Stimulated activated CD4-positive, alpha-beta T cell treated with anti-CD3 and anti-CD28 coated beads, Interleukin-1b, Interleukin-23, amount 100 ng/mL, for 24 hours (primary cell): ENCODE measurements at places on chromosomes 5 and 9.

DNA sequence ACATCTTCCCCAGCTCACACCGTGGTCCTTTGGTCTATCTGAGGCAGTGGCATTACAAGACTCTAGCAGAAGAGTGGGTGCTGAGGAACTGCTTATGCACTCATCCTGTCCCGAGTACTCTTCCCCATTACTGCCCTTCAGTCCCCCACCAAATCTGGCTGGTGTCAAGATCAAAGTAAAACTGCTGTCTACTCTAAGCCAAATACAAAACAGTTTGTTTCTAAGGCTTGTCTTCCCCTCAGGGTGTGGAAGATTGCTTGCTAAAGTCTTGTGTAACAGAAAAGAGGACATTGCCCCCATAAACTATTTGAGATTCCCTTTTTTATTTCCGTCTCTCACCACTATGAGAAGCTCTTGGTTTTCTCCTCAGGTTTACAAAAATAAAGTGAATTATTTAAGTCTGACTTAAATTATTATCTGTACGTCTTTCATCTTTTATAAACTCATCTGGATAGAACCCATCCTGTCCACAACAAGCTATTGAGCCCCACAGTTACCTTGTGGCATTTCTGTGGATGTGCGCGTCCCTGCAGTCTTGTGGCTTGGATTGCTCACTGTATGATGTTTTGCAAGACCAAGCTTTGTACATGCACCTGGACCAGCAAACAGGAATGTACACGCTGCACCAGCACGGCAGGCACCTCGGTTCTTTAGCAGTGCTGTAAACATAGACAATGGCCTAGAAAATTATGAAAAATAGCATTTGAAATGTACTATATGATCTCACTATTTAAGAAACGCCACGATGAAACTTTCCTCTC is 61.0 kb downstream of the CYSTM1 start:
- no peak for DNase-seq

- DNase-seq, result no peak
These were observed 145.5 kb downstream of the SAXO1 start for GRCh38 chr9:18887546-18887945.

DNA sequence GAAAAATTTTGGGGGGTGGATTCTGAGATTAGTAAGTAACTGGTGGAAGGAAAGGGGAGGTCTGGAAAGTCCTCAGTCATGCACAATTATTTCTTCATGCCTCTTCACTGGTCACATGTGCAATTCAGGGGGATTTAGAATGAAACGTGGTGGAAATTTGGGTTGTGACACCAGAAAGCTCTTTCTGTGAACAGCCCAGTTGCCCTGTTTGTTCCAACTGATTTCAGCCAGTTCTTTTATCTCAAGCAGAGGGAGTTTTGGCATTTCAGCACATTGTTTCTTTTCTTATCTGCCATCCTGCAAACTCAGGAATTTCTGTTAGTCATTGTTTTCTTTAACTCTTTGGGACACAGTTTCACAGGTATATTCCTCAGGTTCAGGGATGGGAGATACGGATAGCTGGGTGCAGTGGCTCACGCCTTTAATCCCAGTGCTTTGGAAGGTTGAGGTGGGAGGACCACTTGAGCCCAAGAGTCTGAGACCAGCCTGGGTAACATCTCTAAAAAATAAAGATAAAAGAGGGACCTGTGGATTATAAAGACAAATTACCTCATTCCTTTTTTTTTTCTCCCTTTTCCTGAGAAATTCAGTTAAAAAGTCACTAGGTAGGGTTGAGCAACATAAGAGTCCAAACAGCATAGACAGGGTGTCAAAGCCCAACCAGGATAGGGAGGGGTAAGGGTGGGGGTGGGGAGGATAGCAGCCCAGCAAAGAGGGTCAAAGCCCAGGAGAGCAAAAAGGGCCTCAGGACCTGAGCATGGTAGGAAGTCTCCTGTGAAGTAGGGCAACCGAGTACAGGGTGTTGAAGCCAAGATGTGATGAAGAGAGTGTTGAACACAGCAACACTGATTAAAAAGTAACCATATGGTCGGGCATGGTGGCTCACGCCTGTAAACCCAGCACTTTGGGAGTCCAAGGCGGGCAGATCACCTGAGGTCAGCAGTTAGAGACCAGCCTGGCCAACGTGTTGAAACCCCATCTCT is 5.4 kb upstream of the B4GALT1 start:
- DNase-seq, result no peak

- peak; percentile 47 for DNase-seq
These were observed 84.0 kb downstream of the ZFAND5 start for GRCh38 chr9:72280913-72281500.

DNA sequence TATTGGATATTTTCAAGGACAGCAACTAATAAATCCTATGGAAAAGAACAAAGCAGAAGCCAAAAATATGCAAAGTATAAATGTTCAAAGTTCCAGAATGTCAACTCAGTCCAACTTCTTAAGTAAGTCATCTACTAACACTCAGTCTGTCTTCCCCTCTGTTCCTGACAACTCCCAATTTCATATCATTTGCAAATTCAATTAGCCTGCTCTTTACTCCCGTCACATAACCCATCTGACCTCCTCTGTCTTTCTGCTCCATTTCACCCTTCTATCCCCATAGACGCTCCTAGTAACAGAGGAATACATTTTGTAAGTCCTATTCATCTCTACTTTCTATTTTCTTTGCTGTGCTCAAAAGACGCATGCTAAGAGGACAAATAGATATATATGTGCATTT is 659.8 kb upstream of the MEF2C start:
- no peak for DNase-seq
